ENCODE measurements at places on chromosomes 7 and 10.

- DNase-seq, result no peak
Observed at GRCh38 chr7:129257168-129257567, 32.3 kb downstream of the AHCYL2 start.

GRCh38 chr7:139777133-139777891 is 486 bp downstream of the HIPK2 start:
- peak; percentile 28 for DNase-seq

- DNase-seq, result no peak
Observed at GRCh38 chr7:111282626-111283025, 191.7 kb downstream of the LRRN3 start.

GRCh38 chr7:21912305-21912704 is 33.4 kb downstream of the CDCA7L start:
- DNase-seq, result no peak

GRCh38 chr7:50851451-50851850 is 68.8 kb upstream of the GRB10 start:
- no peak for DNase-seq

- no peak for DNase-seq
Observed at GRCh38 chr7:100369105-100369504, 4.2 kb upstream of the PILRA start.

DNA sequence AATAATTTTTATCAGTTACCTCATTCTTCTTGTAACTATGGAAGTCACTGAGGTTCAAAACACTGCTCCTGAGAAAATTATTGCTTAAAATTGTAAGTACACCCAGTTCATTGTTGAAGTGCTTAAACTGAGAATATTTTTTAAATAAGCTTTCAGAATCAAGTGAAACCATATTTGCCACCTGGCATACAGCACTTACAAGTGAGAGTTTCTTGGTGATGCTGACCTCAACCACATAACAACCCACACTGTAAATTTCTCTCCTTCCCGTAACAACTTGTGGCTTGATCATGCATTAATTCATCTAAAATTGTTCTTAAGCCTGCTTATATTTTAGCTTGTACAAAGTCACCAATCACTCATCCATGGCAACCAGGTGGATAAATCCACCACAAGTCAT is 34.0 kb downstream of the IMMP2L start:
- no peak for DNase-seq

- no peak for DNase-seq
Observed at GRCh38 chr7:158357106-158357897, 230.3 kb downstream of the PTPRN2 start.

DNA sequence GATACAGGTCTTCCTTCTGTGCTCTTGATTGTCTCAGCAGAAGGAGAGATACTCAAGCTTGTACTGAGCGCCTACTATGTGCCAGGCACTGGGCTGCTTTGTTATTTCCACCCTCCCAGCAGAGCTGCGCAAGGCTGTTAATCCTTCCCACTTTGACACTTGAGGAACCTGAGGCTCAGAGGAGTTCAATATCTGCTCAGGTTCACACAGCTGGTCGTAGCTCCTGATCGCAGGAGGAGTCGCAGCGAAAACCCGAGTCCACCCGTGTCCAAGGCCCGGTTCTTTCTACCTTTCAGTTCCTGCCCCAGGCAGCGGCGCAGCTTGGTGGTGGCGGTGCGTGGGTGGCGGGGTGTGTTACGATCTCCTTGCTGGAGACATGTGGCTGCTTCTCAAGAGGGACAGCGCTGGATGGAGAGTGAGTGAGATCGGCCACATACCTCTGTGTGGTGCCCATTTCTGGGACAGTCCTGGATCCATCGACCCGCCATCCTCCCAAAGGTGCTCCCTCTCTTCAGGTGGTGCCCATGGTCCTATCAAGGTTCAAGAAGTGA is 26.5 kb upstream of the SAMD8 start:
- no peak for DNase-seq

DNA sequence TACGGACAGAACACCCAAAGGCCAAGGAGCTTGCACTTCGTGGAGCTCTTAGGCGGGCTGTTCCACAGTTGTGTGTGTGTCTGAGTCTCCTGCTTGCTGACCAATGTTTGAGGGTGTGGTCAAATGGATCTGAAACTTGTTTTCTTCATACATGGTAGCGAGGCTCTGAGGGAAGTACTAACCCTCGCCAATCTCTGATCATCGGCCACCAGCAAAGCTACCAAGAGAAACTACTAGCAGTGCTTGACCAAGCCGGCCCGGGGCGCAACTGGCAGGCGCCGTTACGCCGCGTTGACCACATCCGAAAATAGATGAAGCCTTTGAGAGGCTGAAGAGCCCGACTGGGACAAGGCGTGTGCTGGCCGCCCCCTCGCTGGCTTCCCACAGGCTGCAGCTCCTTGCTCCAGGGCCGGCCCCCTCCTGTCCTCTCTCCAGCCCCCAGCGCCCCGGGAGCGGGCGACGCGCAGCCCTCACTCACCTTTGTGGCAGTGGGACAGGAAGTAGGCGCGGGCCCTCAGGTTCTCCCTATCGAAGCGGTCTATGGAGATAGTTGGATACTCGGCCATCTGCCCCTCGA is 384 bp downstream of the DCLRE1C start:
- DNase-seq, result no peak

DNA sequence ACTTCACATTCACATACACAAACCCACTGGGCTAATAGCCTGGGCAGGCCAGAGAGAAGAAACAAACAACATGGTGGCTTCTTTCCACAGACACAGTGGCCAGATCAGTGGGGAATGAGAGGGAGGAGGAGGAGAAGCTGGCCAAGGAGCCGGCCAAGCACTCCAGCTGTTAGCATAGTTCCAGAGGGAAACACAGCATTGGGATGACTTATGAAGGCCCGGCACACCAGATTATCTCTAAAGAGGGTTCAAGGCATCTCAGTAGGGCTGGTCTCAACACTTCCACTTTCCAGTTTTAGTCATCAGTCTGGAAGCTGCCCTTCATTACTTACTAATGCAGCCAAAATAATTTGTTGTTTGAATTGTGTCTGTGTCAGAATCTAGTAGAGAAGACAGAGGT is 42.1 kb upstream of the GPR26 start:
- no peak for DNase-seq

DNA sequence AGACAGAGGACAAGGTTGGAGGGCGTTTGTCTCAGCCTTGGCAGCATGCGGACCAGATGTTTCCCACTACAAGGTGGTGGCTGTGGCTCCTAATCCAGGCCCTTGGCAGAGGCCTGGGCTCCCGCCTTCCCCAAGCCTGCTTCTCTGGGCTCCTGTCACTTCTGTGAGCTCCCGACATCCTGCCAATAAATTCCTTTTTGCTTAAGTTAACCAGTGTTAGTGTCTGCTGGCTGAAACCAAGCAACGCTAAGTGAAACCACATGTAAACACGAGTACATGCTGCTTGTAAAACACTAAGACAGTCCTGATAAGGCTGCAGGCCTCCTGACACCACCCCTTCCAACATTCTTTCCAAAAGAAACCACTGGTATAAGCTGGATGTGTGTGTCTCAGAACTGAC is 263.6 kb upstream of the ZMIZ1 start:
- peak; percentile 35 for DNase-seq

GRCh38 chr7:84975586-84976185 is 211.2 kb downstream of the SEMA3D start:
- DNase-seq, result no peak

- no peak for DNase-seq
Observed at GRCh38 chr7:107628461-107629064, 32.1 kb upstream of the SLC26A4 start.

DNA sequence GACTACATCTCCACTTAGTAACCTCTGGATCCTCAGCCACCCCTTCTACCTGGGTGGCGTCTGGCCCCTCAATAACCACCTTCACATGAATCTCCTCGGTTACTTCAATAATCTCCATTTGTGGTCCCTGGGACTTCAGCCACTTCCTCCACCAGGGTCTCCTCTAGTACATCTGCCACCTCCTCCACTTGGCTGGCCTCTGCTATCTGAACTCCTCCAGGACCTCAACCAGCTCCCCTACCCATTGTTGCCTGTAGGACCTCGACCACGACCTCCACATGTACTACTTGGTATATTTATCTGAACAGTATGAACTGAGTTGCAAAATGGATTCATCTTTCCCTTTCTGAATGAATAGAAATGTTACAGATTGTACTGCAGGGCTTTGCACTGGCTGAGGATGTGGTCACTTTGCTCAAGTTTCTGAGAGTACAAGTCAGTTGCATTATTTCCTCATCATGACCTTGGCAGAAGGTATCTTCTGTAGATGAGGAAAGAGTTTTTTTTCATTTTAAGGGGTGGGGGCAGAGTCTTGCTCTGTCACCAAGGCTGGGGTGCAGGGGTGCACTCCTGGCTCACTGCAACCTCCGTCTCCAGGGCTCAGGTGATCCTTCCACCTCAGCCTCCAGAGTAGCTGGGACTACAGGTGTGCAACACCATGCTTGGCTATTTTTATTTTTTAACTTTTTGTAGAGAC is 36.0 kb downstream of the MAT1A start:
- no peak for DNase-seq

- no peak for DNase-seq
Observed at GRCh38 chr10:10533437-10533836, 484.2 kb upstream of the CELF2 start.

GRCh38 chr10:63219749-63220148 is 86.6 kb downstream of the NRBF2 start:
- DNase-seq, result no peak

DNA sequence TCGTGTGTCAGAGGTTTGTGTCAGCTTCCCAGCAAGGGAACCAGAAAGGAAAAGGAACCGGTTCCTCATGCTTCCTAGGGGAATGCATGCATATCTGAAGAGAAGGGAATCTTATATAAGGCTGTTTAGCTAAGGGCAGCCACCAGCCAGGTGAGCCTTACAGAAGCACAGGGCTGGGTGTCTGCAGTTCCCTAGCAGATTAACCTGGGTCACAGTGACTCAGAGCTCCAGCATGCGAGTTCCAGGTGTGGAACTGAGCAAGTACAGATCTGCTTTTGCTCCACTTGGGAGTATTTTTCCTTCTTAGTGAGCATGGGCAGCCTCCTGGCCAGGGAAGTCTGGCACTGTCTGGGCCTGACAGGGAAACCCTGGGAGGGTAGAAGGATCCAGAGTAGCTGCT is 957 bp upstream of the ANKRD2 start:
- DNase-seq, result no peak

- DNase-seq, result no peak
Observed at GRCh38 chr10:22837771-22838170, 90.1 kb upstream of the ARMC3 start.

DNA sequence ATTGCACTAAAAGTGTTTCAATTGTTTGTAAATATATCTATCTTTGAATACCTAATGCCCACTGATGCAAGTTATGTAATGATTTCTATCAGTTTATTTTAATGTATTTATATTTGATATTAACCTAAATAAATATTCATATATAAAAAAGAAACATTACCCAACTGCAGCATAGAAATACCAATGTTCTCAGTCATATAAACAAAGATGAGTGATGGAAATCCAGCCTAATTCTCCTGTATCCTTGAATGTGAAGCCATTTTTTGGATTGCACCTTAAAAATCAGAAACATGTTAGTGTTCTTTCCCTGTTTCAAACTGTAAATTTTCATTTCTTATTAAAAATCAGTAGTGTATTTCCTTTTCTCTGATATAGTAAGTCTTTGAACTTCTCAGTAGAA is 305.8 kb upstream of the GNAI1 start:
- DNase-seq, result no peak

DNA sequence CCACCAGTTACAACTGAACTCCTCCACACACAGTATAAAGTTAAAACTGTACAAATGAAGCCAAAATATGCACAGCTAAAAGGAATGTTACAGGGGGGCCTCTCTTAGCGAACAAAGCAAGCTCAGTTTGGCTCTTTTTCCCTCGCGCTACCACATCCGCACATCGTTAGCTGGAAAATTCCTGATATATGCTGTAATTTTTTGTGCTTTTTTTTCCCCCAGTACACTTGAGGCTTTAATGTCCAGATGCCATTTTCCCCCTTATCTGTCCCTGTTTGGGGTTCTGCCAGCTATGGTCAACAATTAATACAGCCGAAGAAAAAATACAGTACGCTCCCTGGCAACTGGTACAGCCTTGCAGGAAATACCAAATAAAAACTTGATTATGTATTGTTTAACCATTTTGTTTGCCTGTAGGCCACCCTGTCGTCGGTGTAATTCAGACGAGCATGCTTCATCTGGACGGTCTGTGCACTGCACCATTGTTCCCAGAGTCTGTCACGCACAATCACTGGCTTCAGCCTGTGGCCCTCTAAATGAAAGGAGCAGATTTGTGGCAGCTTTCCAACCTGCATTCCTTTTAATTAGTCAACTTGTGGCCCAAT is 108.1 kb upstream of the FAM133B start:
- DNase-seq, result peak; percentile 51

DNA sequence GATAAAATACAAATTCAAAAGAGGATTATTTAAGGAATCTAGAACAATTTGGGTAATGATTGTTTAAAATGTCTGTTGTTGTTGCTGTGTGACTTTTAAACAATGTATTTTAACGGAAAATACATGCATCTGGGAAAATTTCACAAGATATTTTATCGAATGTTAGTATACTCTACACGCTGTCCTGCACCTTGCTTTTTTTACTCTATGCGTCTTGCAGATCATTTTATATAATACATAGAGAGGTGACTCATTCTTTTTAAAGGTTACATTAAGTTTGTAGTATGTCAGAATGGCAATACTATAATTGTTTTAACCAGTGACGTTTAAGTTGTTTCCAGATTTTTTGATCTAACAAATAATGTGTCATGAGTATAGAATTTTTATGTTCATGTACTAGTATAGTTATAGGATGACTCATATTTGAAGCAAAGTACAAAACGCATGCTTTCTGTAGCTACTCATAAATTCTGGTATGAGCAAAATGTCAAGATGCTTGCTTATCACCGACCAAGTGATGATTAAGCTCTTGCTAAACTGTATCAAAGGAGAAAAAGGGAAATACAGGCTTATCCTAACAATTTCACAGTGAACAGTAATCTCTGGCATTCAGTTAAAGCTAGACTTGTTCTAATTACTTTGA is 4.9 kb downstream of the DKK1 start:
- no peak for DNase-seq

DNA sequence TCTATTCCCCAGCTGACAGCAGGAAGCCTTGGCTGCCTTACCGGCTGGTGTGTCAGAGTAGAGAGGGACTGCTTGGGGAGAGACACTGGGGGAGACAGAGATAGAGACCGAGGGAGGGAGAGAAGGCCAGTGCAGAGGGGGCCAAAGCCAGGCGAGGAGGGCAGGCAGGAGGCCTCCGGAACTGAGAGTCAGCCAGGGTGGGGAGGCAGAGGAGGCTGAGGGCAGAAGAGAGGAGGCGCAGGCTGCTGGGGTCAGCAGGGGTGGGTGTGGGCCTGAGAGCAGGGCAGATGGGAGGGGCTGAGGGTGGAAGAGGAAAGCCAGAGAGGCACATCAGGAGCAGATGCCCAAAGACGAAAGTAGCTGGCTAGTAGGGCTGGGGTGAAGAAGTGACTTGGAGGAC is 57.2 kb upstream of the PAX2 start:
- DNase-seq, result no peak

DNA sequence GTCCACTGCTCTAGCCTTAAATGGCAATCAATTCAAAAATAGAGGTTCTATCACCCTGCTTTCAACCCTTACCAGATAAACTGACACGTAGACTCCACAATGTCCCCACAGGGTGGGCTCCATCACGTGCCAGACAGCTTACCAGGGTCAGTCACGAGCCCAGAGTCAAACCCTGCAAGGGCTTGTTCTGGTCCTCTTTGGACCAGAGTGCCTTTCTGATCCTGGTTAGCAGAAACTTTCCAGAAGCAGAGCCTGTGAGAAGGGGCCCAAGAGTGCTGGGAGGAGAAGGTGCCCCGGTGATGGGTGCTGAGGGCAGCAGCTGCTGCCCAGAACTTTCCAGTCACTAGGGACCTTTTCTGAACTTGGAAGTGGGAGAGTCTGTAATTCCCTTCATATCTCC is 354 bp upstream of the GIMAP5 start:
- no peak for DNase-seq

- no peak for DNase-seq
Observed at GRCh38 chr10:62154231-62154630, 114.4 kb downstream of the RTKN2 start.
